Muscle of back (tissue), 13 donors: ENCODE measurements at places on chromosomes 16 and 17.

GRCh38 chr17:20966870-20967269 lies 75.9 kb downstream of the USP22 start:
- DNase-seq: no peak

DNA sequence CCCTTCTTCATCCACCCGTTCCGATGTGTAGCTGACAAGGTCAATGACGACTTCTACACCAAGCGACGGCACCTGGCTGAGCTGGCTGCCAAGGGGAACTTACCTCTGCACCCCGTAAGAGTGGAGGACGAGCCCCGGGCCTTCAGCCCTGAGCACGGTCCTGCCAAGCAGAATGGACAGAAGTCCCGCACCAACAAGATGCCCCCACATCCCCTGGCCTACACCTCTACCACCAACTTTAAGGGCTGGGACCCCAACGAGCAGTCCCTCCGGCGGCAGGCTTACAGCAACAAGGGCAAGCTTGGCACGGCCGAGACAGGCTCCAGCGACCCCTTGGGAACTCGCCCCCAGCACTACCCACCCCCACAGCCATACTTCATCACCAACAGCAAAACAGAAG lies 333.6 kb downstream of the SHISA9 start:
- DNase-seq: no peak

DNA sequence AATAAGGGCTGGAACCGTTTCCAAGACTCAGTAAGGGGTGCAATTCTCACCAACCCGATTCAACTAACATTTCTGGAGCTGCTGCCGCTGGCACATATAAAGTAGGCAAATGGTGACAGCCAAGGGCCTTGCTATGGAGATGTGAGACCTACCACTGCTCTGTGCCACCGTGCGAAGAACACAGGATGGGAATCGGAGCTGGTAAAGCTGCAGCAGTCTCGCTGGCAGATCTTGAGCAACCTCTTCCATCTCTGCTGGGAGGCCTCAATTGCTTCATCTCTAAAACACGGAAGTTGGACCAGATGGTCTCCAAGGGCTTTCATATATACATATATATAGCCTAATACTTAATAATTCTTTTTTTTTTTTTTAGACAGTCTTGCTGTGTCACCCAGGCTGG lies 128.9 kb upstream of the RCVRN start:
- no peak for DNase-seq

GRCh38 chr16:22670044-22670536 lies 143.9 kb upstream of the HS3ST2 start:
- no peak for DNase-seq

DNA sequence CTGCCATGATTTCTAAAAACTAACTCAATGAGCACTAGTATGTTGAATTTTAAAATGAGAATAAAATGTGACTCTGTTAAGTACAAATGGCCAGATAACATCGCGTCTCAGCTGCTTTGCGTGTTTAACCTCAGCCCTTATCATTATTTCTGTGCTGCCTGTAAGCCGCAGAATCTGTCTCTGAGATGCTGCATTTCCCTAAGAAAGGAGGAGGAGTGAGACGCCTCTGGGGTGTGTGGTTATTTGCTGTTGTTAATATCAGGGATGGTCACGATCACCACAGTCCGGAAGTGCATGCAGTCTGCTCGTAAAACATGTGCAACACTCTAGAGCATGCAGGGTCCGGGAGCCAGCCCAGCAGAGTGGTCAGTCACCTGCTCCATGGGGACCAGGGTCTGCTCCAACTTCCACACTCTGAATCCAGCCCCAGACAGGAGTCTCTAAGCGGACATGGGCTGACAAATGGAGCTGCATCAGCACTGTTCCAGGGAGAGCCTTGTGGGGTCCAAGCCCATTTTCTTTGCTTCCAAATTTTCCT lies 342.5 kb downstream of the MAF start:
- no peak for DNase-seq

DNA sequence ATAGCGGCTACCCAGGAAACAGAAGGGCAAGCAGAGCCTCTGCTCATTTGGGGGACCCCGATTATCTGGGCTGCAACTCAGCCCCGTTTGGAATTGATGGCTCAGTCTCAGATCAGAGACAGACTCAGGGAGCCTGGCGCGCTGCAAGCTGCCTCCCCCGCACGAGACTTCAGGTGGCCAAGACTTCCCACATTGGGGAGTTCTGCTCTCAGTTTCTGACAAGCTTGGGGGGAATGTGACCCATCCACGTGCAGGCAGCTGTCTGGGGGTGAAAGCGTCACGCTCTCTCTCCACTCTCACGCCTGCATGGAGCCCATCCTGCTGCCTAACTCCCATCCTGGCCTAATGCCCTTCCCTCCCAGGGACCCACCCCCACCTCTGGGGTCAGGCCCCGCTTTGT lies 157.6 kb upstream of the GSE1 start:
- no peak for DNase-seq

DNA sequence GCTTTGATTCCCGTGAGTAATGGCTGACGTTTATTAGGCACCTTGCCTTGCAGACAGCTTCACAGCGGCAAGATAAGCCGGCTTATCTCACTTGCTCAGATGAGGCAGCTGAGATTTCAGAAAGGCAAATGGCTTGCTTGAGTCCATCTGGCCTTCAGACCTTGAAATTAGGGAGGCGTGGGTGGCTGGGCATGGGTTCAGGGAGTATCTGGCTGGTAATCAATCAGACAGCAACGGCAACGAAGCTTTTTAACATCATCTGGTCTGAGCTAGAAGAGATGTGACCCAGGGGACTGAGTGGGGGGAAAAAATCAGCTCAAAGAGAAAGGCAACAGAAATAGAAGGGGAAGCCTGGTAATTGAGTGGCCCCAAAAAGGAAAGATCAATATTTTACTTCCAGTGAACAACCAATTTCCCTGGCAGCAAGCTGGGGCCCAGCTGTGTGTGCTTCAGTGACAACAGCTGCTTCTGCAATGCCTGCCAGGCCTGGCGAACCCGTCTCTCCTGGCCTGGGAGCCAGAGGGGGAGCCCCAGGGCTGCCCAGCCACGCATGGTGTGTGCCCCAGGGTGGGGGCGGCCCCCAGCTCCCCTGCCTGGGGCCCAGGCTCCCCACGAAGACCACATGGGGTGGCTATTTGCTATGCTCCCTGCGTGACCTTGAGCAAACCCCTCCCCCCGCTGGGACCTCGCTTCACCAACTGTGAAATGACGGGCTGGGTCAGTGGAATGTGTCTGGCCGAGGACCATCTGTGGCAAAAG lies 34.0 kb downstream of the RAB11FIP4 start:
- DNase-seq: peak; percentile 38

DNA sequence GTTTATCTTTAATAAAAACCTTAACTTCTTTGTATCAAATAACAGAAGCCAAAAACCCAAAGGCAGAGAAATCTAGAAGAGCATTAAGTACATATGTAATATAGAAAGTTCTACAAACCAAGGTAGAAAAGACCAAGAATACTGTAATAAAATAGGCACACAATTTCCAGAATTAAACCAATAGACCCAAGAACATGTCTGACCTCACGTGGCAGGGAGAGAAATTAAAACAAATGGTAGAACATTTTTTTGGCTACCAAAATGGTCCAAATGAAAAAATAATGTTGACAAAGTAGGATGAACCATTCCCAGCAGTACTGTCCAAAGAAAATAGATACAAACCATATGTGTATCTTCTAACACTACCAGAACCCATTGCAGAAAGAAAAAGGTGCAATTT lies 183.5 kb downstream of the CPPED1 start:
- no peak for DNase-seq

DNA sequence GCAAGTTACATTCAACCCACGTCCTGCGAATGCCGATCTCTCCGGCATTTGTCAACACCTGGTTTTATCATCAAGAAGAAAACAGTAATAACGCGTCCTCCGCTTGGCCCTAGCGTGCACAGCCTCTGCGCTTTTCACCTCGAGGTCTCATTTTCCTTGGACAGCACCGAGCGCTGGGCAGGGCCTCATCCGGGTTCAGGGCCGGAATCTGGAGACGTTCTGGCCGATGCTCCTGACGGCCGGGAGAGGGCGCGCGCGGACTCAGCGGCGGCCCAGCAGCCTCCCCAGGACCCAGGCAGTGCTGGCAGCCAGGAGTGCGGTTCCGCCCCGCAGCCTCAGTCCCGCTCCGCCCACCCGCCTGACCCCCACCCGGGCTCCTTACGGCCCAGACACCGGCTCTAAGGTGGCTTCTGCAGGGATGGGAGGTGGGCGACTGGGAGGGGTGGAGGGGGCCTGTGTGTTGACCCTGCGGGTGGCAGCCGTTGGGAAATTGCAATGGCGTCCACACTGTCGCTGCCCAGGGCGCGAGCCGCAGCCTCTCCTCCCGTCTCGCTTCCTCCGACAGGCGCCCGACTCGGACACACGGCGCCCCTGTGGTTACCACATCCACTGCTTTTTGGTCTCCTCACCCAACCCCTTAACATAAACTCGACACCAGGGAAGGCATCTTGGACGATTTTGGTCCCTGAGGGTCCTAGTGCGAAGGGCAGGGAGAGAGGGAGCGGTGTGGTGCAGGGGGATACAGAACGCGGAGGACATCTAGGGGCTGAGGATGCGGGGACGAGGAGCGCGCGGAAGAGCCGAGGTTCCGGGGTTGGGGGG lies 7.4 kb upstream of the FLYWCH1 start:
- DNase-seq: peak; percentile 96

GRCh38 chr17:49110509-49110908 lies 22.1 kb upstream of the B4GALNT2 start:
- DNase-seq: no peak

DNA sequence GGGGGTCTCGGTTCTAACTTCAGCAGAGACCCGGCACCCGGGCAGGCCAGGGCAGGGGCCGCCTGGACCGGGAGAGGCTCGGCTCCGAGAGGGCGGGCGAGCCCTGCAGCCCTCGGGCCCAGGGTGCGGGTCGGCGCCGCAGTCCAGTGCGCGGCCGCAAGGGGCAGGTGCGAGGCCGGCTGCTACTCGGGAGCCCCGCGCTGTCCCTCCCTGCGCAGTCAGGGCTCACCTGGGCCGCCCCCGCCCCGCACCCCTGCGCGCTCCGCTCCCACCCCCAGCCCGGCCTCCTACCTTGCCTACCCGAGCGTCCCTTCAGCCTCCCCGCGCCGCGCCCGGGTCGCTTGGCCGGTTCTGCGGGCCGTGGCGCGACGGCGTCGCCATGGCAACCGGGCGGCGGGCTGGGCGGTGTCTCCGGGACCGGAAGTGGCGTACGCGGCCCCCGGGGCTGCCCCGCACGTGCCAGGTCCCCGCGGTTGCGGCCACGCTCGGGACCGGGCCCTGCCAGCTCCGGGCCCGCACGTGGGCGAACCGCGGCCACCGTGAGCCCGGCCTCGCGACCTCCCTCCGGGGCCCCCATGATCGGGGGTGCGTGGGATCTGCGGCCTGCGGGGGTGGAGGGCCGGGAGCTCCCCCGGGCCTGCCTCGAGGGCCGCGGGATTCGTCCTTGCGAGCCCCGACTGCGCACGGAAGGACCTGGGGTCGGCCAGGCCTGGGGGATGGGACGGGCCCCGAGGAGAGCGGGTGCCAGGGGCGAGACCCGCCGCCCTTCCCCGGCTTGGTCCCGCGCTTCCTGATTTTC lies at the start of gene CYB561:
CYB561 (minus strand) TSS at position 353 of the 799 bp plus-strand sequence. CDS start 8,759 bp downstream, outside the sequence.
- DNase-seq: no peak

DNA sequence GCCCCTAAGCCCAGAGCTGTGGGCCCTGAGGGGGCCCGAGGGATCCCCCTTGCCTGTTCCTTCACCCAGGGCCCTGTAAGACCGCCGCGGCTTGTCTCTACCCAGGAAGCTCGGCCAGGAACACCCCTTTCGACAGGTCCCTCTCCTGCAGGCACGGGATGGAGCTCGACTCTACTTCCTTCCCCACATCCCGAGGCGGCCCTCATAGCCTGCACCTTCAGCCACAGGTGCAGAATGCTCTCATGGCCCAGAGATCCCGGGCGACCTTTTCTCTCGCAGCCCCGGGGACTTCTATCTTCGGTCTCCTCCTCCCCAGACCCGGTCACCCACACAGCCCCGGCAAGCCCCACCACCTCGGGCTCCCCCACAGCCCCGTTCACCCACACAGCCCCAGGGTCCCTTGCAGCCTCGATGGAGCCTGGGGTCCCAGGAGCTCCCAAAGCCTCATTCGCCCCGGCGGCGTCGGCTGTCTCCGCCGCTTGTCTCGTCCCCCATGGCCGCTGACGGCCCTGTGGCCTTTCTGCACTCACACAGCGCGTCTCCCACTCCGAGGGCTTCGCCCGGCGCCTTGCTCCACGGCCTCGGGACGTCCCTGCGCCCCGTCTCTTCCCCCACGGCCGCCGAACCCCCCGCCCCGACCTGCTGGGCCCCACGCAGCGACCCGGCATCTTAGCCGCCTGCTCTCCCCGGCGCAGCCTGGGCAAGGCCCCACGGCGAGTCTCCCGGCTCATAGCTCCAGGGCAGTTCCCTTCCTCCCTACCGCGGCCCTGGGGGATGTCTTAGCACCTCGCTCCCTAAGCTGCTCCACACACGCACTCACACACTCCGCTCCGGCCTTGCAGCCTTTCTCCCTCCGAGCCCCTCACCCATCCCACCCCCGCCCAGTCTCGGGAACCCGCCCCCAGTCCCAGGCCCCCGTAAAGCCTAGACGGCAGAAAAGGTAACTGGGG lies 650 bp downstream of the KIAA0753 start:
- DNase-seq: no peak

- DNase-seq: no peak
These were observed 52.5 kb downstream of the SMPD3 start for GRCh38 chr16:68395815-68396214.

GRCh38 chr17:37060928-37061327 lies 112.2 kb downstream of the AATF start:
- DNase-seq: no peak

DNA sequence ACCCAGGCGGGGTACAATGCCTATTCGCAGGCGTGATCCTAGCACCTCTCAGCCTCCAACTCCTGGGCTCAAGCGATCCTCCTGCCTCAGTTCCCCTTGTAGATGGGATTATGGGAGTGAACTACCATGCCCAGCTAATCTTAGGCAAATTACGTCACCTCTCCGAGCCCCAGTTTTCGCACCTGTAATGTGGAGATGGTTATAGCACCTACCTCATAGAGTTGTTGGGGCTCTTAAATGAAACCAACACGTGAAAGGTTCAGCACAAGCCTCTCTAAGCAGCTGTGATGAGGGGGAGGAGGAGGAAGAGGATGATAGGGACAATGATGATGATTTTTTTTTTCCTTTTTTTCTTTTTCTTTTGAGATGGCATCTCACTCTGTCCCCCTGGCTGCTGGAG lies 59.9 kb downstream of the ABR start:
- no peak for DNase-seq

DNA sequence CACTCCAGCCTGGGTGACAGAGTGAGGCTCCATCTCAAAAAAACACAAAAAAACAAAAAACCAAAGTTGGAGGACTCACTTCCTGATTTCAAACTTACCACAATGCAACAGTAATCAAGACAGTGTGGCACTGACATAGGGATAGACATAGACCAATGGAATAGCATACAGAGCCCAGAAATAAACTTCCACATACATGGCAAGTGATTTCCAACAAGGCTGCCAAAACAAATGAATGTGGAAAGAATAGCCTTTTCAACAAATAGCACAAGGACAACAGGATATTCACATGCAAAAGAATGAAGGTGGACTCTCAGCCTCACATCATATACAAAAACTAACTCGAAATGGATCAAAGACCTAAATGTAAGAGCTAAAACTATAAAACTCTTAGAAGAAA lies 36.8 kb upstream of the RASD1 start:
- no peak for DNase-seq

- DNase-seq: peak; percentile 92
These were observed 20.9 kb upstream of the KRT19 start for GRCh38 chr17:41548844-41549595.

GRCh38 chr16:53457670-53458069 lies 23.4 kb downstream of the RBL2 start:
- DNase-seq: no peak

- no peak for DNase-seq
These were observed 21.5 kb upstream of the RABEP1 start for GRCh38 chr17:5260542-5260941.

- no peak for DNase-seq
These were observed 53.7 kb downstream of the NT5M start for GRCh38 chr17:17356931-17357270.

GRCh38 chr17:9361188-9361955 lies 214.2 kb downstream of the STX8 start:
- no peak for DNase-seq
